ENCODE measurements at places on chromosomes 11 and 22.

- no peak for DNase-seq
These were observed 475.1 kb upstream of the CNTN5 start for GRCh38 chr11:98545544-98546175.

GRCh38 chr11:72642043-72642883, 32.0 kb downstream of the PDE2A start:
- no peak for DNase-seq

DNA sequence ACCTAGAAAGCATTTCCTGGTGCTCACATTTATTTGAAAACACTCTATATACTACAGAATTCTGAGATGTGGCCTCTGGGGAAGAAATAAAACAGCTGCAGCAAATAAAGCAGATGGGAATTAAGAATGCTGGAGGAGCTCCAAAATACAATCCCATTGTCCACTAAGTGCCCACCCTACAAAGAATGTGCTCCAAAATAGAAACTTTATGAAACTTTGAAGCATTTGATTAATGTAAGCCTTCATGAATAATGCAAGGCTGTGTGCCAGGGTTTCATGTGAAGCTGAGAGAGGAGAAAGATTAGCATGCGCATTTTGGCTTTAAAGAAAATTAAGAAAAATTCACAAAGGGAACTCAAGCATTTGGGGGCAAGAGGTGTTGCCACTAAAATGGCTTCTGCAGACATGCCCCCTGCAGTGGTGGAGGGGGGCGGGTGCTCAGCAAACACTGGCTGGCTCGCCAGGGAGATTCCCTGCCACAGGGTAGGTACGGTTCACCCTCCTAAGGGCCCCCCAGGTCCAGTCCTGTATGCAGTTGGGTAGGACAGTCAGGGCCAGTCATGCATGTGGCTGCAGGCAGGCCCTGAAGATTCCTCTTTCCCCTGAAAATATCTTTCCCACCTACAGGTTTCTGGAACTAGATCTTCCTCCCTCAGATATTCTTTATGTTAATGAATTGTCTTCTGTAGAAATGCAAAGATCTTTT, 46.6 kb upstream of the RCN1 start:
- DNase-seq: no peak

- no peak for DNase-seq
These were observed 1.6 kb downstream of the PPP2R1B start for GRCh38 chr11:111764621-111765020.

DNA sequence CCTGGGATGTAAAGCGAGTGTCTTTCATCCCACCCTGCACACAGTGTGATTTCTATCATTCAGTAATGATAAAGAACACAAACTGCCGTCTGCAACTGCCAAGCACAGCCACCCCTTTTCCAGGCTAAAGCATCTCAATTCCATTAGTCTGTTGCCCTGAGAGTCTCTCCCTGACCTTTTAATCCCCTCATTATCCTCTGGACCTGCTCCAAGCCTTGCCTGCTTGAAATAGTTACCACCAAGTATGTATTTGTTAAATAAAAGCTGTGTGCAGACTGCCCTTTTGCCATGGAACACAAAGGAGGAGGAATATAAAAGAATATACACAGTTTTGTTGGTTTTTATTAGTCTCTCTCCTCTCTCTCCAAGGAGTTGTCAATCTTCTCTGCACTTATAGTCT, 13.0 kb downstream of the GRAP2 start:
- no peak for DNase-seq

GRCh38 chr22:29012101-29012433, 49.6 kb downstream of the C22orf31 start:
- no peak for DNase-seq

GRCh38 chr11:126305699-126306098, 1.8 kb downstream of the DCPS start:
- DNase-seq: no peak

DNA sequence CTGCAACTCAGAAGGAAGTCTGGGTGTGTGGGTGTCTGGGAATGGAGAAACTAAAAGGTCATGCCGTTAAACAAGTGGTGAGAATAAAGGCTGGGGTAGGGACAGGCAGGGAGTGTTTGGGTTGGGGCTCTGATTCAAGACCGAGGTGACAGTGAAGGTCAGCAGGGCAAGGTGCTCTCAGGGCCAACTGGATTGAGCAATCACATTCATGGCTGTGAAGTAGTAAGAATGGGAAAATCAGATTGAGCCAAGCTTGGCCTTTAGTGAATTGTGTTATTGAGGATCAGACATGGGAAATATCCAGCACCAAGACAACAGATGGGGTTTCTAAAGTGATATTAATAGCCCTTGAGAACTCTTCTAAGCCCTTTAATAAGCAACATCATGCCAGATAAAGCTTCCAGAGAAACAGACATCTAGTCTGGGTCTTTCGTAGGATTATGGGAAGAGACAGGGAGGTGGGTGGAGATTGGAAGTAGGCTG, 24.3 kb downstream of the SCN3B start:
- no peak for DNase-seq

DNA sequence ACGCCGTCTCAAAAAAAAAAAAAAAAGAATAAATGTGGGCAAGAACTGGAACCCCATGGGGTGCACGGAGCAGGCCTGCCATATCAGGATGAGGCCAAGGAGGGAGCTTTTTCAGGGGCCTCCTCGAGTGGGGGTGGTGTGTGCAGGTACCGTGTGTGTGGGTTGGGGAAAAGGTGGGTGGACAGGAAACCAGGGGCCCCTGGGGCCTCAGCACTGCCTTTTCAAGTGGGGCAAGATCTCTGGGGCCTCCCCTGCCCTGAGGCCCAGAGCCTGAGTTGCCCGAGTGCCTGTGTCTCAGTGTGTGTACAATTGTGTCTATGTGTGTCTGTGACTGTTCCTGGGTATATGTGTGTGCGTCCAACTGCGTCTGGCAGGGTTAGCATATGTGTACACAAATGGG, 23.8 kb downstream of the TEF start:
- DNase-seq: no peak

DNA sequence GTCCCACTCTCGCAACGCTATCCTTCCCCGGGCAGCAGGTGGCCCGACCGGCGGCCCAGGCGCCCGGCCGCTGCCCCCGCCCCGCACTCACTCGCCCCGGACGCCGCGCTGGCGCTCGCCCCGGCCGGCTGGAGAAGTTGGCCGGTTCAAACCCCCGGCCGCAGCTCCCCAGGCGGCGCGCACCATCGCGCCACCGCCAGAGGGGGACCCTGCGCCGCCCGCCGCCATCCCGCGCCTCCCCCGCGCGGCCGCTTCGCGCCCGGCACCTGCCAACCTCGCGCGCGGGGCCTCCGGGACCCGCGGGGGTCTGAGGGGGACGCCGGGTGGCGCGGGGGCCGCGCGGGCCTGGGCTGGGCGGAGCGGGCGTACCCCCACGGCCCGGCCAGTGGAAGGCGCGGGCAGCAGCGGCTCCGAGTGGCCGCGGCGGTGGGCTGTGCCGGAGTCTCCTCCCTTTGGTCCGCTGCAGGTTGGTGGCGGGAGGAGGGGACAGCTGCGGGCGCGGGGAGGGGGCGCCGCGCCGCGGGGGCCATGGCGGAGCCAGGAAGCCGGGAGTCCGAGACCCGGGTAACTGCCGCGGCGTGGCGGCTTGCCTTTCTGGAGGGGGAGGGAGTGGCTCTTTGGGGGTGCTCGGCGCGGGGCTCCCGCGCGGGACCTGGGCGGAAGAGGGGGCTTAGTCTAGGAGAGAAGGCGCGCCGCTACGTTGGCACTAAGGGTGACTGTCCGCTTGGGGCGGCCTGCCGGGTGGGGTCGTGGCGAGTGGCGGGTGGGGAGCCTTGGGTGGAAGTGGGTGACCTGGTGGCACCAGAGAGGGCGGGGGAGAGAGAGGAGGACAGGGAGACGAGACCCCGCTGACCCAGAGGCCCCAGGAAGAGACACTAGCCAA, at the start of the genes MPST and TST:
Gene MPST (plus strand): TSS at position 434 of the 883 bp plus-strand sequence. CDS start 95 bp downstream, at position 529.
Gene TST (minus strand): TSS at position 139 of the 883 bp plus-strand sequence. CDS start 715 bp downstream, outside the sequence.
- DNase-seq: peak; percentile 79

DNA sequence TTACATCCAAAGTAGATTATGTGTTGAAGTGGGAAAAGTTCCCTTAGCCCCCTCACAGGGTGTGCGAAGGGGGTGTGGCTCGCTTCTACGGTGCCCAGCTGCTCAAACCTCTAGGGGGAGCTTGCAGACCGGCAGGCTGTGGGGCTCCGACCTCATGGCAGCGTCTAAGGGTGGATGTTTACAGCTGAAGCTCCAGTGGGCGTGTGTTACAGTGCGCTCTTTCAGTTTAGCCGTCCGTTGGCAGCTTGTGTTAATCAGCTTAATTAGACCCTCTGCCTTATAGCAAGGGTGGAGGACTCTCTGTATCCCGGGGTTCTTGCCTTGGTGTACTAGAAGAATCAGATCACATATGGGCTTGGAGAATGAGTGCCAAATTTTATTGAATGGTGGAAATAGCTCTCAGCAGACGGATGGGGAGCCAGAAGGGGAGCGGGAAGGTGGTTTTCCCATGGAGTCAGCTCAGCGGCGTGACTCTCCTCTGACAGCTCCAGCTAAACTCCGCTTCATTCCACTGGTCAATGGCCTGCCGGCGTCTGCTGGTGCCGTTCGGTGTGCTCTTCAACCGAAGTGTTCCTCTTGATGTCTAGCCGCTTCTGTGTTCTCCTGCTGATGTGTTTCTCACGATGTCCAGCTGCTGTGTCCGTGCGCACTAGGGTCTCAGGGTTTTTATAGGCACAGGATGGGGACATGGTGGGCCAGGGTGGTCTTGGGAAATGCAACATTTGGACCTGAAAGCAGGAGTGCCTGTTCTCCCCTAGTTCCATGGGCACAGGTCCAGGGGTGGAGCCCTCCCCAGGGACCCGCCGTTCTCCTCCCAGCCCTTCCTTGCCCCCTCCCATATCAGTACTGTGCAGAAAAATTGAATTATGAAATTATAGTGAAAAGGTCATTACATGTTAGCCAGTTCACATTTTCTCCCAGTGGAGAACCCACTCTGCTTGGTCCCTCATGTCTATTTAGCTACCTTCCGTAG, 28.6 kb upstream of the OR10G7 start:
- peak; percentile 39 for DNase-seq

DNA sequence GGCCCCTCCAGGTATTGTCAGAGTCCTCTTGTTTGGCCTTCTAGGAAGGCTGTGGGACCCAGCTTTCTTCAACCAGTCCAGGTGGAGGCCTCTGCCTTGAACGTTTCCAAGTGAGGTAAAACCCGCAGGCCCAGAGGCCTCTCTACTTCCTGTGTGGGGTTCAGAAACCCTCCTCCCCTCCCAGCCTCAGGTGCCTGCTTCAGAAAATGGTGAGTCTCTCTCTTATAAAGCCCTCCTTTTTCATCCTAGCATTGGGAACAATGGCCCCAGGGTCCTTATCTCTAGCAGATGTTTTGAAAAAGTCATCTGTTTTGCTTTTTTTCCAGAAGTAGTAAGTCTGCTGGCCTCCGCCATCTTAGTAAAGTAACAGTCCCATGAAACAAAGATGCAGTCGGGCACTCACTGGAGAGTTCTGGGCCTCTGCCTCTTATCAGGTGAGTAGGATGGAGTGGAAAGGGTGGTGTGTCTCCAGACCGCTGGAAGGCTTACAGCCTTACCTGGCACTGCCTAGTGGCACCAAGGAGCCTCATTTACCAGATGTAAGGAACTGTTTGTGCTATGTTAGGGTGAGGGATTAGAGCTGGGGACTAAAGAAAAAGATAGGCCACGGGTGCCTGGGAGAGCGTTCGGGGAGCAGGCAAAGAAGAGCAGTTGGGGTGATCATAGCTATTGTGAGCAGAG, at the start of gene CD3E:
Gene CD3E (plus strand): TSS at position 163 of the 681 bp plus-strand sequence. CDS start 223 bp downstream, at position 386.
- no peak for DNase-seq

All from NCI-H1930 (cell line).